ENCODE measurements at places on chromosomes 6 and 20.

- DNase-seq = no peak
These were observed 10.3 kb downstream of the DUSP15 start for GRCh38 chr20:31859998-31860380.

GRCh38 chr6:109456111-109456583 is 575 bp upstream of the MICAL1 start:
- no peak for DNase-seq

- DNase-seq = no peak
These were observed 50.2 kb upstream of the HINT3 start for GRCh38 chr6:125906158-125906998.

DNA sequence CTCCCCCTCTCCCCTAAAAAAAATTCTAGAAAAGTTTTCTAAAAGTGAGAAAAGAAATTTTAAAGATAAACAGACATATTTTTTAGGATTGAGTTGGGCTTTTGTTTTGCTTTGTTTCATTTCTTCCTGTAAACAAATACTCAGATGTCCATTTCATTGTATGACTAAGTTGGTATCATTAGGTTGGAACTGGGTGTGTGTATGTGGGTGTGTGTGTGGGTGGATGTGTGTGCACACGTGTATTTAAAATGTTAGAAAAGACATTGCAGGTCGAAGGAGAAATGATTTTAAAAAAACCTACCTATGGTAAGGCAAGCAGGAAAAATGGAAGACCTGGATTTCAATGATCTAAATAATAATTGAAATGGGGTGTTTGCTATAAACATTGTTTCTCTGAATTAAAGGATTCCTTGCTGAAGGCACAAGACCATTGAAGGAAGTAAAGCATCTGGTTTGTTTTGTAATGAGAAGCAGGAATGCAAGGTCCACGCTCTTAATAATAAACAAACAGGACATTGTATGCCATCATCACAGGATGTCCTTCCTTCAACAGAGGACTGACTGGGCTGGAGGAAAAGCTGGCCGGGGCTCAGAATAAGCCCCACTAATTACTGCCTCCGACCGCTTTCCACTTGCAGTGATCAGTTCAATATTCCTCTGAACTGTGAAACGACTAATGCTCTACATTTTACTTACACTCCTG is 996 bp upstream of the PRDM1 start:
- no peak for DNase-seq

GRCh38 chr20:37336369-37337207 is 9.4 kb upstream of the SRC start:
- DNase-seq = no peak

Data from gastrocnemius medialis (tissue), 4 donors.